Mucosa of gallbladder (tissue), 1 donor: ENCODE measurements at places on chromosomes 1 and 21.

DNA sequence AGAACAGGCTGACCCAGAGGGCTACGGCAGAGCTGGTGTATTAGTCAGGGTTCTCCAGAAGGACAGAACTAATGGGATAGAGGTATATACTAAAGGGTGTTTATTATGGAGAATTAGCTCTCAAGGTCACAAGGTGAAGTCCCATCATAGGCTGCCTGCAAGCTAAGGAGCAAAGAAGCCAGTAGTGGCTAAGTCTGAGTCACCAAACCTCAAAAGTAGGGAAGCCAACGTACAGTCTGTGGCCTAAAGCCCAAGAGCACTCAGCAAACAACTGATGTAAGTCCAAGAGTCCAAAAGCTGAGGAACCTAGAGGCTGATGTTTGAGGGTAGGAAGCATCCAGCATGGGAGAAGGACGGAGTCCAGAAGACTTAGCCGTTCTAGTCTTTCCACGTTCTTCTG lies 179.2 kb downstream of the BACH1 start:
- DNase-seq = no peak

- DNase-seq = no peak
Measured at GRCh38 chr1:107966550-107966949, 1.6 kb upstream of the VAV3 start.

DNA sequence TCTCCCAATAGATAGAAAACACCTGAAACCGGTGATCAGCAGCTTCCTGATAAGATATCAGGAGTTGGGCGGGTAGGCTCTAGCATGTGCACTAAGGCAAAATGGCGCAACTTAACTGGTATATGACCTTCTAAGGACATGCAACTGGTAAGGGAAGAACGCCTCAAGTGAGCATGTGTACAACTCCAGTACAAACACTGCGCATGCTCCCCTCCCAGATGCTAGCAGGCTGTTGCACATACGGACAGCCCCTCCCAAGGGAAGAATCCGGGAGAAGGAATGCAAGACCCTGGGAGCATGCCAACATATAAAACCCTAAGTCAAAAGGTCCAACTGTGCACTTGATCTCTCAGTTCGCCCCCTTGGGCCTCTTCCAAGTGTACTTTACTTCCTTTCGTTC lies 110.8 kb downstream of the TSEN15 start:
- DNase-seq = no peak

- no peak for DNase-seq
Measured at GRCh38 chr1:59066236-59066635, 230.7 kb upstream of the FGGY start.

- no peak for DNase-seq
Measured at GRCh38 chr1:183012301-183012994, 10.8 kb upstream of the LAMC1 start.

- DNase-seq = no peak
Measured at GRCh38 chr1:99180915-99181314, 83.4 kb upstream of the PLPPR4 start.

DNA sequence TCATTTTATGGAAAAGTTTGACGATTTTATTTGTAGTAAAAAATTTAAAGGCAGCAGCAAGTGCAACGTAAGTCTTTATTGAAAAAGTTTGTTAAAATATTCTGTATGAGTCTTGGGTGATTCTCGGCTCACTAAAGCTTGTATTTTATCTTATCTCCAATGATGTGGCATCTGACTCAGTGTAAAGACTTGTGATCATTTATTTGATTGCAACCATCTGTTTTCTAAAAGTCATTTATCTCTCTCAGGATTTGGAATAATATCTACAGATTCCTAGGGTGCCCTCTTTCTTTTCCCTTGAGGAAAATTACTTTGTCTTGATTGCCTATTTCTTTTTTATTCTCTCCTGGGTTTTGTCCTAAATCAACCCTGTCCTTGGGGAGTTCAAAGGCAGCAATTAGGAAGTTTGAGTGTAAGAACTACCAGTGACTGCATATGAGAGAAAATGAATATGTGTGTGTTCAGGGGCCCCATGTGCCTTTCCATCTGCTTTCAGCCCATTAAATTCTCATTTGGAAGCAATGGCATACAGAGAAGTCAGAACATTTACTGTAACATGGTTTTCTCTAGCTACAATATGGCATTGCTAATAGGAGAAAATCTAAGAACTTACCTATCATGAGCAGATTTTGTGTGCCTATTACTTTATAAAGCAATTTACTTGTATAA lies 575.0 kb upstream of the CHRM3 start:
- no peak for DNase-seq

DNA sequence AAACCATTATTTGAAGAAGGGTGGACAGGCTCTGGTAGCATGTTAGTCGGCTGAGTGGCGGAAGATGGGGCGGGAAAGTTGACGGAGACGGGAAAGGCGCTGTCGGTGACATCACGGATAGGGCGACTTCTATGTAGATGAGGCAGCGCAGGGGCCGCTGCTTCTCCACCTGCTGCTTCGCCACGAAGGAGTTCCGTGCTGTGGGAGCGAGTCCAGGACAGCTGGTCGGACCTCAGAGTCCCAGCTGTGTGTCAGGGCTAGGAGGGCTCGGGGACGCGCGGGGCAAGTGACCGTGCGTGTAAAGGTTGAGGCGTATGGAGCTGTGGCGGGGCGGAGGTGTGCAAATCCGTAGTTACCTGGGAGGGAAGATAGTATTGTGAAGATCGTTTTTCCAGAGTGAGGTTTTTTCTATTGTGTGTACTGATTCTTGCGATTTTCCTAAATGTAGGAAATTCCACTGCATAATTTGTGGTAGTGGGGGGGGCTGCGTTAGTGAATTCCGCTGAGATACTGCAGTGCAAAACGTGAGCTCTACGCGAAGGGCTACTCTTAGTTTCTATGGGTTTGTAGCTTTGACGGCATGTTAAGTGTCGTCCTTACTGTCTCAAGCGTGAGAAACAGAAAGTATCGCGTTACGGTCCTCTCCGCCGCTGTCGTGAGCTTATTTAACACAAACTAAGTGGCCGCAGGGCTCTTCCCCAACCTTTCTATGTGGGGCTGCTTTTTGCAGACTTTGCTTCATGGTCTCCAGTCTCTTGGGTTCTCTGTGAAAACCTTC lies 111.2 kb upstream of the NBPF11 start:
- peak; percentile 13 for DNase-seq

DNA sequence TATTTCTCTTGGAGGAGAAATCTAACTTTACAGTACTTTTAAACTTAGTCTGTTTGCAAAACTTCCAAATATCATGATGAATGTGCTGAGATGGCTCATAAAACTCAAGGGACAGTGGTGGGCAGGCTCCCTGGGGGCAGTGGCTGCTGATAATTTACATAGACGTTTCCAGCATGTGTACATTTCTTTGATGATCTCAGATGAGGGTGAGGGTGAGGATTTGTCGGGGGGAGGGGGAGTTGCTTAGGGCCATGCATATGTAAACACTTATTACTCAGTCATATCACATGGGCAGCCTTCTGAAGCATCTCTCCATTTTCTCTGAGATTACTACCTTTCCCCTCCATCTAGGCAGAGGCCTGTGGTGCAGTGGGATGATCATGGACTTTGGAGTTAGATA lies 152.9 kb upstream of the HMGB4 start:
- DNase-seq = no peak

- no peak for DNase-seq
Measured at GRCh38 chr1:57473448-57473847, 49.6 kb upstream of the DAB1 start.

DNA sequence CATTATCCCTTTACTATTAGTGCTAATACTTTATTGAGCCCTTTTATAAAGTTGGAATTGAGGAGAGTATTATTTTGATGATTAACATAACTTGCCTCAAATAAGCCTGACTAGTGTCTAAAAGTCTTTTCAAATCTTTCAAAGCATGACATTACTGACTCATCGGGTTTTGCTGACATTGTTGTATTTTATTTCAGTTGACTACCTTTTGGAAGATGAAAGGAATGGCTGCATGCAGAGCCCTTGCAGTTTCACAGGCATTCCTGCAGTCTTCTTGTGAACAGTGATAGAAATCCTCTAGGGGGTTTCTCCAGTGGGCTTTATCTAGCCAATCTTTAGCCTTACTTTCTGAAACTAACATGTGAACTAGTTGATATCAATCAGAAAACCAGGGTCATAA lies 43.0 kb upstream of the TMEM61 start:
- no peak for DNase-seq

DNA sequence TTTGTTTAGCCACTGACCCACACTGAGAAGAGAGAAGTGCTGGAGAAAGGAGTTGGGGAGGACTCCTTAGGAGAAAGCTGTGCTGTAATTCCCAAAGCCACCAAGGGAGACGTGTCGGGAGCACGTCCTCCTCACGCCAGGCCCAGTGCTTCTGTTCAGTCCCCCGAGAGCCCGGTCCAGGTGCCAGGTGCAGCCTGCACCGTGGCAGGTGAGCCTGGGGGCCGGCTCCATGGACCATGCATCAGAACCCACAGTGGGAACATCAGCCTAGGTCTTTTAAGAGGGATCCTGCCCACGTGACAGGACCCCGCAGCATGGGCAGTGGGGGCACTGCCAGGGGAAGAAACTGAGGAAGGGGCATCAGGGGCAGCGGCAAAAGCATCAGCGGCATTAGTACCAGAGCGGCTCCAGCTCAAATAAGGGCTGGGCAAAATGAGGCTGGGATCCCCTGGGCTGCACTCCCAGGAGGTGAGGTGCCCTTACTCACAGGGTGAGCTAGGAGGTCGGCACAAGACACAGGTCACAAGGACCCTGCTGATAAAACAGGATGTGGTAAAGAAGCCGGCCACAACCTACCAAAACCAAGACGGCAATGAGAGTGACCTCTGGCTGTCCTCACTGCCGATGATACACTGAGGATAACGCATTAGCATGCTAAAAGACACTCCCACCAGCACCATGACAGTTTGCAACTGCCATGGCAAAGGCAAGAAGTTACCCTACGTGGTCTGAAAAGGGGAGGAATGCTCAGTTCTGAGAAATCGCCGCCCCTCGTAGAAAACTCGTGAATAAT lies 24.6 kb upstream of the PRDM15 start:
- DNase-seq = no peak

- no peak for DNase-seq
Measured at GRCh38 chr1:59672851-59673572, 141.7 kb upstream of the HOOK1 start.

DNA sequence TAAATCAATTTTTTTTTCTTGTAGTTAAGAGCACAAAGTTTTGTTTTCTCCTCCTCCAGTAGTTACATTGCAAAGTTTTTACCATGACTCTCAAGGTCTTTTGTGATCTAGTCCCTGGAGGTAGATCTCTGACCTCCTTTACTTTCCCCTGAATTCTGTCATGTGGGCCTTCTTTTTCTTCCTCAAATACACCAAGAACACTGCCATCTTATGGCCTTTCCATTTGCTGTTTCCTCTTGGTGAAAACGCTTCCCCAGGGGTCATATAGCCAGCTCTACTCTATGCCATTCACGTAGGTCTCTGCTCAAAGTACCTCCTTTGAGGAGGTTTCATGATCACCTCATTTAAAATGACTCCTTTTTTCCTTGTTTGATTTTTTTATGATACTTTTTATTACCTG lies 2.7 kb downstream of the DDX20 start:
- no peak for DNase-seq

DNA sequence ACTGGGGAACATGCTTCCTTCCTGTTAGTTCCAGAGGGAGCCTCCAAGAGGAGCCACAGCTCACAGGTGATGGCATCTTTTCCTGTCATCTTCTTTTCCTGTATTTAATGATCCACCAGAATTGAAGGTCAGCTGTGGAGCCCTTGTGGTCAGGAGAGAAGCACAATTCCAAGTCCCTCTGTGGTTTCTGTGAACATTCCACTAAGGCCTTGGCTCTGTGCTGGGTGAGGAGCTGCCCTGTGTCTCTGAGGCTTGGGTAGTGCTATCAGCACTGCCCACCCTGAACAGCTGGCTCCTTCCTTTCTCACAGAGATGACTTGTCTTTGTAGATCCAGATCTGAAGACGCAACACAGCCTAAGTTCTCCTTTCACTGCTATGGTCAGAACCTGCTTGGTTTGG lies 141.9 kb upstream of the MAP1LC3C start:
- no peak for DNase-seq

DNA sequence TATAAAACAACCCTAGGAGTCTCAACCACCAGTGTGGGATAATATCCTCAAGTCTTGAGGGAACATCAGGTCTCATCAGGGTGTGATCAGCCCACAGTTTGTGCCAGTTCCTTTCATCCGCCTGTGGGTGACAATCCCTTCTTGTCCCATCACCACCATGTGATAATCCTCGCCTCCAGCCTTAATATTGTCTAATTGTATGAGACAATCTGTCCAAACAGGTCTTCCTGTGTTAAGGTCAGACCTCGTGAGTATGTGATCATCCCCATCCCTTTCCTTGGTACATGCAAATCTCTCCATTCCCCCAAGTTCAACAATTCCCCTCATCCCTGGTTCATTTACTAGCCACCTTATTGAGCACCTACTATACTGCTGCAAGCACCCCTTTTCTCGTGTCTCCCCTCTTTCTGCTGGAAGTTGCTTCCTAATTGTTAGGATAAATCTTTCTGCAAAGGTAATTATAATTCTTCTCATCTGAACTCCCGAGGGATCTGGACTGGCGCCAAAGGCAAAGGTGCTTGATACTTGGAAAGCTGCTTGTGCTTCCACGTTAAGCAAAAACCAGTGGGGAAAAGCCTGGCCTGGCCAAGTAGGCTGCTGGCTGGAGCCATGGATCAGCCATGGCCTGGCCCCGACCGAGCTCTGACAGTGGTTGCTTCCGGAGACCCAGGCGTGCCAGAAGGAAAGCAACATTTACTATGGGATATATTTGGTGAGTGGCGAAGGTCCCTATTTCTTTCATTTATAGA lies 92.5 kb downstream of the RNF220 start:
- no peak for DNase-seq

- DNase-seq = no peak
Measured at GRCh38 chr1:14648391-14648790, 49.9 kb downstream of the KAZN start.

GRCh38 chr1:225595452-225595851 lies 57.5 kb downstream of the ENAH start:
- DNase-seq = no peak

DNA sequence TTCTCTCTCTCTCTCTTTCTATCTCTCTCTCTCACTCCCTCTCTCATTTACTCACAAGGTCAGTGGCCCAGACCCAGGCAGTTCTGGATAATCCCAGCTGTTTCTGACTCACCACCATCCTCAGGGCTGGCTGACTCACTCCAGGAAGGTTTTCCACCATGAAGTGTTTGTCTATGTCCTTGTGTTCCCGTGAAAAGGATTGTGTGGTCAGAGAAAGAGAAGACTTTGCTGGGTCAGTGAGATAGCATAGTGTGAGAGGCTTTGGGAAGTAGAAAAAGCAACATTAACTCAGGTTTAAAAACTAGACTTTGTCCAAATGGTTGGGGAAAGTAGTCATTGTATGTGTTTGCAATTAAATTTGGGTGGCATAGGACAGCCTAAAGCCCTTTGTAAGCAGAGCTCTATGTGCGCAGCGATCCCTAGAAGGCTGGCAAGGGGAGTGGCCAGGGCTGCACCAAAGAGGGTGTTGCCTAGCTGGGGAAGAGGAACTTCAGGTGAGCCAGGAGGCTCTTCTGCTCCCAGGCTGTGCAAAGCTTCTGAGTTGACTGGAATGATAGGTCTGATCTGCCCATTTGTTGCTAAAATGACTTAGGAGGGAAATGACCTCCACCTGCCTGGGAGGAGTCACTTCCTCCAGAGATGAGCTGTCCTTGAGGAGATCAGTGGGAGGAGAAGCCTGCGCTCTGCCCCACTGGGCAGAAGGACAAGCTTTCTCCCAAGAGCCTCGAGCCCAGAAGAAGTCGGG lies 4.9 kb upstream of the CAPN2 start:
- peak; percentile 87 for DNase-seq

- DNase-seq = no peak
Measured at GRCh38 chr1:65048335-65048734, 82.0 kb upstream of the JAK1 start.
